ENCODE measurements at places on chromosomes 7 and 10.

GRCh38 chr7:70693321-70693685 is 438.6 kb upstream of the GALNT17 start:
- DNase-seq = no peak

- no peak for DNase-seq
These were observed 45.3 kb downstream of the RASGEF1A start for GRCh38 chr10:43221419-43222209.

- no peak for DNase-seq
These were observed 95.7 kb downstream of the CABCOCO1 start for GRCh38 chr10:61758433-61758832.

GRCh38 chr10:22659866-22660265 is 54.5 kb downstream of the PIP4K2A start:
- DNase-seq = no peak

DNA sequence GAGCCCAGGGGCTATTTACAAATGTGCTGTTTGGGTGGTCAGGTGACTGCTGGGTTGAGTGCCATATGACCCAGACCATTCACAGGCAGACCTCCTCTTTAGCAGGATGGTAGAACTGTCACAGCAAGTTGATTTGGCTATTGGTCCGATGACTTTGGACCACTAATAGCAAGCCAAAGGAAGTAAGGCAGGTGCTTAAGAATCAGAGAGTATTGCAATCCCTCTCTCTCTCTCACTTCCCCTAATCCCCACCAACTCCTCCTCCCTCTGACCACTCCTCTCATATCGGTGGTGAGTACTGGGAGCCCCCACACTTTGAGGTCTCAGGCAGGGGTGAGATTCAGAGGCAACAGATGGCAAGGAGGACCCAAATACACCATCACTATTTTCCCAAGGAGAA is 165.3 kb downstream of the TRIL start:
- DNase-seq = no peak

DNA sequence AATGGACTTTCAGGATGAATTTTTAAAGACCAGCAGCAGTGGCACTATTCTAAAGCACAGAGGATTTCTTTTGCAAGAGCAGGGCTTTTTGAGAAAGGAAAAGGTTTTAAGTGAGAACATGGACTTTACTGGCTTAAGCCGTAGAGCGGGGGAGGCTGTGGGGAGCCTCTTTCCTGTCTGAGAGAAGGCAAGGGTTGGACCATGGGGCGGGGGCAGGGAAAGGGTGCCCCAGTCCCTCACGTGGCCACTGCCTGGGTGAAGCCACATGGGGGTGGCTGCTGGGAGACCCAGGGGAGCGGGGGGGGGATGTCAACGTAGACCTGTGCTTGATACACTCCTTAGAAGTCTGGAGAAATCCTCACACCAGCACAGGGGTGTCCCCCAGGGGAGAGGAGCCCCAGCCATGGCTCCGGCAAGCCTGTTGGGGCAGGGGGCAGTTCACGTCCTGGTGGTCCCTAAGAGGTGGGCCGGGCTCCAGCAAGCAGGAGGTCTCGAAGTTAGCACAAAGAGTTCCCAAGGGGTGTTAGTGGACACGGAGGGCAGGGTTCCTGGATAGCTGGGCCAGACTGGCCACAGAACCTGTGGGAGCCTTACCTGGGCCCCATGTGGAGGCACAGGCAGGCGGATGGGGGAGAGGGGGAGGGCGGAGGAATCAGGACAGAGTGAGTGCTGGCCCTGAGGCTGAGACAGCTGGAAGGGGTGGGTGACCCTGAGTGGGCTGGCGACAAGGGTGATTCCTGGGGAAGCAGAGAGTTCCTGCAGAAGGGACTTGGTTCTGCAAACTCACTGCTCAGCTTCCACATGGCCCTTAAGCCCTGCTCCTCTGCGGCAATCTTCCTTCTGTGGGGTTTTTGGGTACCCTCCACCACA is 36.9 kb upstream of the ELFN1 start:
- no peak for DNase-seq

GRCh38 chr7:29798422-29798821 is 7.9 kb upstream of the WIPF3 start:
- DNase-seq = no peak

Measured in activated CD4-positive, alpha-beta T cell treated with anti-CD3 and anti-CD28 coated beads, Interleukin-2, amount 50 U/mL, for 4 hours (primary cell).